Globus pallidus (tissue), 1 donor: ENCODE measurements at places on chromosomes 12 and 14.

DNA sequence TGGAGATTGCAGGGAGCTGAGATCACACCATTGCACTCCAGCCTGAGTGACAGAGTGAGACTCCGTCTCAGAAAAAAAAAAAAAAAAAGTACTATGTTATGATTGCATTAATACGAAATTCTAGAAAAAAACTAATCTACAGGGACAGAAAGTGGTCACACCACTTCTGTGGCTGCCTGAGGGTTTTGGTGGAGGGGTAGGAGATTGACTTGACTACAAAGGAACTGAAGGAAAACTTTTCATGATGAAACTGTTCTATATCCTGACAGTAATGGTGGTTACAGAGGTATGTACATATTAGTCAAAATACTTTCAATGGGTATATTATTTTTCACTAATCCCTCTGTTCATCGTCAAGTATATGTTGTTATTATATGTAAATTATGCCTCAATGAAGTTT is 42.1 kb downstream of the FOXN3 start:
- no peak for DNase-seq

DNA sequence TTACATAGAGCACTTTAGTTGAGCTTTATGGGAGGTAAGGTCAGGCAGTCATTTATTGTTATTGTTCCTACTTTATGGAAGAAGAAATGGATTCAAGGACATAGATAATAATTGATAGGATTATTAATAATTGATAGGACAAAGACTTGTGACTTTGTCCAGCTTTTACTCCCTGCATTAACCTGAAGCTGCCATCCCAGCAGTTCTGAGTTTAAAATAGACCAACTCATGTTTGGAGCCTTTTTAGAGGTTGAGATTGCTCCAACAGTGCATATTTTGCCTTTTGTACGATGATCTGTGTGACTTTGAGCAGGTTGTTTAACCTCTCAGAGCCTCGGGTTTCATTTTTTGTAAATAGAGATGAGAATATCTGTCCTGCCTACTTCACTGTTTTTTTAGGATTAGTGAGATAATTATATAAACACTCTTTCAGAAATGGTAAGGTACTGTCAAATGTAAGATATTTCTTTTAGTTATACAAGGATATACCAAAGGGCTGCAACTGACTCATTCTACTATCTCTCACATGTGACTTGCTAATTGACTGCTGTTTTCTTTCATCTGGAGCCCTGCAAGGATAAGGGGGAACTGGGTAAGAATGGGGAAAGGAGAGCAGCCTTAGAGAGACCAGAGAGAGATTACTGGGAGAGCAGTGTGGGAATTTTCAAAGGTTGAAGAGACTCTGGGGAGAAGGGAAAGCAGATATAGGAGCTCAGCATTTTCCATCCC is 15.3 kb downstream of the WDR20 start:
- DNase-seq = no peak

DNA sequence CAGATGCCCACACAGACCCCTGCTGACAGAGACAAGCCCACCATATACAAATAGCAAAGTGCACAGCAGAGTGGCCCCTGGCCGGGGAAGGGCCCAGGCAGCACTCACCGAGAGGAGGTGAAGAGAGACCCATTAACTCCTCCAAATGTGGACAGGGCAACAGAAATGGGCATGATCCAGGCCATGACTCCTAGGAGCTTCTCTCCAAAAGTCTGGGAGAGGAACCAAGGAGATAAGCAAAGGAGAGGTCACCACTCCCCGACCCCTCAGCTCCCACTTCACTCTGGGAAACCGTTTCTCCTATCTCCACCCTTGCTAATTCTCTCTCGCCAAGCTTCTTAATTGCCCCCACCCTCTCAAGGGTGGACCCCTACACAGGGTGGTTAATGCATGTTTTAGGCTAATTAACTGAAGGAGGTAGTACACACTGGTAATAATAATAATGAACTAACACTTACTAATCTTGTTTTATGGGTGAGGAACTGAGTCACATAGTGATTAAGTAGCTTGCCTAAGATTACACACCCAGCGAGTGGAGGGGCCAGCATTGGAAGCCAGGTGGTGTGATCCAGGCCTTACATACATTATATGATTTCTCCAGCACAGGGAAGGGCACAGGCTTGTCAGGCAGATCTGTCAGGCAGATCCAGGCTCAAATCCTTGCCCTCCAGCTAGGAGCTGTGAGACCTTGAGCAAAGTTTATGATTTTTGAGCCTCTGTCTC is 18.9 kb upstream of the CEBPE start:
- DNase-seq = no peak

GRCh38 chr14:65613131-65613650 is 200.7 kb downstream of the FUT8 start:
- DNase-seq = no peak

GRCh38 chr12:89685363-89685972 is 23.2 kb downstream of the ATP2B1 start:
- no peak for DNase-seq

DNA sequence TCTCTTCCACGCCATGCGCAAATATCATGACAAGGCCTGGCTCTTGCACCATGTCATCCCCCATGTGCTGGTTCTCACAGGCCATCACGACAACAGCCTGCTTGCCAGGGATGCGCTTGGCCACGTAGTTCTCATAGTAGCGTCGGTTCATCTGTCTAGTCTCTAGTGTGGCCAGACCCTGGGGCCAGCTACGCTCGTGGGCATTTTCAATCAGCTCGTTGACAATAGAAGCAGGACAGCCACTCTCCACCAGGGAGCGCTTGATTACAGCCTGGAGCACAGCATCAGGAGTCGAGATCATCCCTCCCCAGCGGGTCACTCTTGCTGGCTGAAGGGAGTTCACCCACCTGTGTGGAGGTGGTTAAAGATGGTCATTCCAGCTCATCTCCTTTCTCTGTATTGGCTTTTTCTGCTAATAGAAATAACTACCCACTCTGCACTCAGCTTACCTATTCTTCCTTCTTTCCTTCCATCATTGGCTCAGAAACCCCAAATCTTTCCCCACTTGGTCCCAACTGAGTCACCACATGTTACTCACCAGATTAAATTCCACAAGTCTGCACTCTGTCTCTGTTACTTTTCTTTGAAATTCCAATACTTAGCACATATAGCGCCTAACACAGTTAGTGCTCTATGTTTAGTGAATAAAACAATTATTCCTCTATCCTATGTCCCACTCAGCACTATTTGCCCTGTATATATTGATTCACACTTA is 15.1 kb downstream of the RNF41 start:
- DNase-seq = no peak

DNA sequence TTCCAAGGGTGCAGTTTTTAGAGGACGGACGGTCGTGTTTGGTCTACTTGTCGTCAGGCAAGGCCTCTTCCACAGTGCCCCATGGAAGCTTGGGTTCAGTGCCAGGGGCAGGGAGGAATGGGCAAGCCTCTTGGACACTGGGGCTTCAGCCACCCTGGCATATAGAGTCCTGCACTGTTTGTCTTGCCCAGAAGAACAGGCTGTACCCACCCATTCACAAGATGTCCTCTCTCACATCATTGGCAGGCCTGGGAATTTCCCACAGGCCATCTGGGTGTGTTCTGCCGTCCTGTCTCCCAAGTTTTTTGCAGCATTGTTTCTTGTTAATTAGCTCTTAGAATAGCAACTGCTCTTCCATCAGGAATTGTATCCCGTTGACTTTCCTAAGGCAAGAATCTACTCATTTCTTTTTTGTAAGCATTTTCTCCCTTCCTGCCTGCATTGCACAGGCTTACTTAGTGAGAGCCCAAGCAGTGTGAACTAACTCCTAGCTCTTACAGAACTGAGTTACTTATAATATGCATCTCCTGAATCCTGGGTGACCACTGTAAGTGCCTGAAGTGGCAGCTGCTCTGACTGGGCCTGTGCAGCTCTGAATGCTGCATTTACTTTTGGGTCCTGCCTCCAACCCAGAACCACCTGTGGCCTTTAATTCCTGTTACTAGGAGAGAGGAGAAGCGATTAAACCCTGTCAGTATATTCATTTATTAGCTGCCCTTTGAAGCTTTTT is 149.4 kb upstream of the HIF1A start:
- peak; percentile 82 for DNase-seq

GRCh38 chr12:105409801-105410471 is 79.4 kb downstream of the C12orf75 start:
- DNase-seq = no peak

GRCh38 chr14:104746071-104746545 is 6.8 kb upstream of the SIVA1 start:
- no peak for DNase-seq

GRCh38 chr12:57369202-57369601 is 61.6 kb downstream of the R3HDM2 start:
- DNase-seq = no peak

GRCh38 chr12:70828351-70828750 is 92.2 kb downstream of the PTPRR start:
- no peak for DNase-seq

GRCh38 chr12:3896801-3897351 is 23.7 kb upstream of the PARP11 start:
- DNase-seq = peak; percentile 34

DNA sequence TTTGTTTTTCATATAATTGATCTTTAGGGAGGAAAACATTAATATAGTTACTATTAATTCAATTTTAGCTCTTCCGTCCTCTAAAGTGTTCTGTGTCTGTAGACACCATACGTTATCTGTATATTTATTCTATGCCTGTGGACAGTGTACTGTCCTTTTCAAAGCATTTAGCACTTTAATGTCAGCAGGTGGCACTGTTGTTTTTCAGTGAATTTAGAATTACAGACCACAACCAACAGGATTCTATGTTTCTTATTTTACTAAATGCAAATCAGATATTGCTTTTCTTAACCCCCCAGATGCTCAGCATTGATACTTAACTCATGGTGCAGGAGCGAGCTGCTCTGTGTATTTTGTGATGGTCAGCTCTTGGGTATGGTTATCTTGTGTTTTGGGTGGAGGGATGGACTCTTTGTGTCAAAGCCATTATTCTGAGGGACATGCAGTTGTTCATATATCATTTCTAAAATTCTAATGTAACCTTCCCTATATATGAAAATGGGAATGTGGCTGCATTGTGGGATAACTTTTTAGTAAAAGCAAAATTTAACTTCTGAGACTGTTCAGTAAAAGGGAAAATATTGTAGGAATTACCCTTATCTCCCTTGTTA is 65.2 kb downstream of the PAPOLA start:
- DNase-seq = peak; percentile 46

DNA sequence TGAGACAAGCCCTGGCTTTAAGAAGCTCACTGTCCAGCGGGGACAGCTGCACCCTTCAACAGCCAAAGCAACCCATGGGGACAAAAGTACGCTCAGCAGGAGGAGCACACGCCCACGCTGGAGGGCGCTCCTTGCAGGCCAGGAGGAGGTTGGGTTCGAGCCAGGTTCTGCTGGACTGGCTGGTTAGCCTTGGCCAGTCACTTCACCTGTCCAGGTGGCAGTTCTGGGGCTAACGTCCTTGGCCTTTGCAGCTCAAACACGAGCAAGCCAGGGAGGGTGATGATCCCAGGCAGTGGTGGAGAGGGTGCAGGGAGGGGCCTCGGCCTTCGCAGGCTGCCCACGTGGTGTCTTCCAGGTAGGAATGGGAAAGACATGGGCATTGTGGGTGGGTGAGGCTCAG is 13.1 kb downstream of the CHGA start:
- DNase-seq = no peak

GRCh38 chr12:4860741-4861140 is 49.0 kb upstream of the KCNA1 start:
- no peak for DNase-seq

GRCh38 chr12:32901553-32901952 is 5.0 kb upstream of the PKP2 start:
- DNase-seq = no peak

- no peak for DNase-seq
Measured at GRCh38 chr12:132651444-132652100, 33.0 kb downstream of the P2RX2 start.

GRCh38 chr12:102349079-102349478 is 131.3 kb downstream of the IGF1 start:
- DNase-seq = no peak

DNA sequence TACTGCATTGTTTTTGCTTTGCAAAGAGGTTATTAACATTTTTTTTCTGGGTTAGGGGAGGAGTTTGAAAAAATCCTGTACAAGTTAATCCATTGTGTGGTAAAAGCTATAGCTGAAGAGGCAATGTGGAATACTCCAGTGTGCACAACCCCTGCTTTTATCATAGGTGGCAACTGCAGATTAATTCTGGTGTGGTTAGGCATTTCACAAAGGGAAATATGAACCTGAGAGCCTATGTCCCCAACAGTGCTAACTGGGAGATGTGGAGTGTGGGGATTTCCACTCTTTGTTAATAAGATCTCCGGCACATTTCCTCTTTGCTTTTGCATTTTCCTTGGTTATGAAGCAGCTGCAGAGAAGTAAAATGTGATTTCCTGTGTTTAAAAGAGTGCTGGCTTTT is 33.6 kb downstream of the PRORP start:
- DNase-seq = no peak

DNA sequence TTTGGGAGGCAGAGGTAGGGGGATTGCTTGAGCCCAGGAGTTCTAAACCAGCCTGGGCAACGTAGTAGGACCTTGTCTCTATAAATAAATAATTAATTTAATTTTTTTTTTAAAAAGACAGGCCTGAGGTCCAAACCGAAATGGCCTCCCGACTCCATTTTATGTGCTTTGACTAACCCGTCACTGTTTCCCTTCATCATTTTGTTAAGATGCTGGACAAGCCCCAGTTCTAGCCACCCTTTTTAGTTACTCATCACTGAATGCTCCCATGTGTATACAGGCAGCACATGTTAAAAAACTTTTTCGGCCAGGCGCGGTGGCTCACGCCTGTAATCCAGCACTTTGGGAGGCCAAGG is 83.6 kb upstream of the RESF1 start:
- DNase-seq = no peak

GRCh38 chr12:47903151-47903611 is 1.6 kb downstream of the VDR start:
- DNase-seq = no peak

GRCh38 chr14:39040529-39040928 is 62.5 kb downstream of the SEC23A start:
- DNase-seq = no peak

GRCh38 chr14:64061706-64062105 is 208.9 kb downstream of the SYNE2 start:
- DNase-seq = no peak

DNA sequence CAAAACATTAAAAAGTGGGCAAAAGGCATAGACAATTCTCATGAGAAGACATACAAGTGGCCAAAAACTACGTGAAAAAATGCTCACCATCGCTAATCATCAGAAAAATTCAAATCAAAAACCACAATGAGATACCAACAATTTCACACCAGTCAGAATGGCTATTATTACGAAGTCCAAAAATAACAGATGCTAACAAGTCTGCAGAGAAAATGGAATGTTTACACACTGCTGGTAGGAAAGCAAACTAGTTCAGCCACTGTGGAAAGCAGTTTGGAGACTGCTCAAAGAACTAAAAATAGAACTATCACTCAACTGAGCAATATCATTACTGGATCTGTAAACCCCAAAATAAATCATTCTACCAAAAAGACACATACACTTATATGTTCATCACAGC is 76.2 kb downstream of the PRKD1 start:
- no peak for DNase-seq

GRCh38 chr14:77094672-77095284 is 3.3 kb upstream of the CIPC start:
- DNase-seq = peak; percentile 74

GRCh38 chr12:25733541-25733940 is 180.5 kb upstream of the LMNTD1 start:
- no peak for DNase-seq

- DNase-seq = no peak
Measured at GRCh38 chr12:115010324-115010995, 326.5 kb upstream of the TBX3 start.

- no peak for DNase-seq
Measured at GRCh38 chr14:68512088-68512487, 280.8 kb downstream of the ZFP36L1 start.

GRCh38 chr12:10718279-10718821 is 4.8 kb downstream of the YBX3 start:
- DNase-seq = no peak
